ENCODE measurements at places on chromosomes 5 and 9.

DNA sequence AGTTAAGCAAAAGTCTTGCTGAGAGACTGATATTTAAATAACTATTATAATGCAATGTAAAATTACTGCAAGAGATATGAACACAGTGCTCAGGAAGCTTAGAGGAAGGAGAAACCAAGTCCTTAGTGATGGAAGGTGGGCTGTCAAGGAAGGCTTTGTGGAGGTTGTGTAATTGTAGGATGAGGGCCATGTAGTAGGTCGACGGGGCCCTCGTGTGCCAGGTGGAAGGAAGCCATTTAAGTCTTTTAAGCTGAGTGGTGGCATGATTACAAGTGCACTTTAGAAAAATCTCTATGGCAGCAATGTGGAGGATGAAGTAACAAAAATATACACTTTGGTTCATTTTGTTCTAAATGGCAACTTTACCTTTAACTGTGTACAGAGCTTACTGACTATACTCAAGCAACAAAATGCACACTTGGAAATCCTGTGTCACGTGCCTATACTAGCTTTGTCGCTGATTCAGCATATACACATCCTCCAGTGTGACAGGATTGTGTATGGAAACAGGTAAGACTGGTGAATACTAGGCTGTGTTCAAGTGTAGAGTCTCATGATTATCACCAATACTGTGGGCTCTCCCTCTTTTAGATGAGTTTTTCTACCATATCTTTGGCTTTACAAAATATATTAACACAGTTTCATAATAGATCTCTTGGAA lies 78.6 kb downstream of the TMC1 start:
- DNase-seq, result no peak

- DNase-seq, result no peak
Measured at GRCh38 chr5:72307573-72307967, 12.5 kb downstream of the MRPS27 start.

DNA sequence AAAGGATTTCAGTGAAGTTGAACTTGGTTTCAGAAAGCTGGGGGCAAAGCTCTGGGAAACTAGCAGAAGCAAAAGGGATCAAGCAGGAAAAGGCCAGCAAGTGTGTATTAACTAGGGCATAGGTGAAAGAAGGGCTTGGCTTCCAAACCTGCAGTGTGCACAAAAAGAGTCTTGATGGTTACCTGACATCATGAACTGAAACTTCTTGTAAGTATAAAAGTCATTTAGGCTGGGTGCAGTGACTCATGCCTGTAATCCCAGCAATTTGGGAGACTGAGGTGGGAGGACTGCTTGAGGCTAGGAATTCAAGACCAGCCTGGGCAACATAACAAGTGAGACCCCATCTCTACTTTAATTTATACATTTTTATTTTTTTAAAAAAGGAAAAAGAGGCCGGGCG lies 216.4 kb downstream of the EPB41L4A start:
- DNase-seq, result no peak

DNA sequence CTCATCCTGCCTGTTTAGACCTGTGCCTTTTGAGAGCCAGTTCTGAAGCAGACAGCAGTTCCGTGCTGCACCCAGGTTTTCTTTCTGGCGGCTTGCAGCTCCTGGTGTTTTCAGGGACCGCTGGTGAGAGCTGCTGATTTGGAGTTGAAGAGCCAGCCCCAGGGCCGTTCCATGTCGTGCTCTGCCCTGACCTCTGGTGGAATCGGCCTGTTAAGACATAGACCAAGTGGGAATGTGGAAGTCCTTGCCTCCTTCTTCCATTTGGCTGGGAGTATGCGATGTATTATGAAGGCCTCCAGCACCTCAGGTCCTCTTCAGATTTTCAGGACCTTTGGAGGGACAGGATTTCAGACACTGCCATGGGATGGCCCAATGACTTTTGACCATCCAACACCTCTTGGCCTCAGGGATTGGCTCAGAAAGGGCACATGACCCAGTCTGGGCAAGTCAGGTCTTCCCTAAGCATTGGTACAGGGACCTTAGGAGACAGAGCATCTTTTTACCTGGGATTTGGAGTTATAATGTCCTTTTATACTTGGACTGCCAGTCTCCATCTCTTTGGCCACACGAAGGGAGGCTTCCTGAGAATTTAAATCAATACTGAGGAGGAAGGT lies 136.1 kb upstream of the CLINT1 start:
- no peak for DNase-seq

DNA sequence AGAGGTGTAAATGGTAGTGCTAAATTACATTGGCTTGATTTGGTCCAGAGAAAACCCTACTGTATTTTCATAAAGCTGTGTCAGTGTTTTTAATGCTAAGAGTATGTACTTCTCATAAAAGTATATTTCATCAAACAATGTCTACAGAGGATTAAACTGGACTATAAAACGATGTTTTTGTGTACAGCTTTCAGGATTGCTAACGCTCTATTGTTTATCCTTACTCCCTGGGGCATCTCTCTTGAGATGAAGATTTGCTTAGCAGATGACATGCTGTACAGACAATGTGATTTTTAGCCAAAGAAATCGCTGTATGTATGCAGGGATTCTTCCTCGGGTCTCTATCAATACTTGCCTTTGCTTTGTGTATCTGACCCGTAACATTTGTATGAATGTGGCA lies 216.0 kb downstream of the FBXL7 start:
- no peak for DNase-seq
